ENCODE measurements at places on chromosomes 13 and 19.

DNA sequence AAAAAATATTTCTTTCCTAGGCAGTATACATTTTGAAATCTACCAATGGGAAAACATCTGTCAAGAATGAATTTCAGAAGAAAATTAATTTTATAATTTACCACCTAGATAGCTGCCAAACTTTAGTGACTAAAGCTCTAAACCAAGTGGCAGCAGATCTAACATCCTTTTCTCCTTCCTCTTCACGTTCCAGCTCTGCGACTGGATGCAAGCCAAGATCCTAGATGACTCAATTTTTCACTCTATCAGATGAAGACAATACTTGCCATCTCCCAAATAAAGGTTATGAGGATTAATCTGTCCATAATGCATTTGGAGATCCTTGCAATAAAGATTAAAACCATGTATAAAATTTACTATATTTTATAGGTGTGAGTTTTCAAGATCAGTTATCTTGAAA is 66.7 kb upstream of the MIR17HG start:
- DNase-seq: no peak

DNA sequence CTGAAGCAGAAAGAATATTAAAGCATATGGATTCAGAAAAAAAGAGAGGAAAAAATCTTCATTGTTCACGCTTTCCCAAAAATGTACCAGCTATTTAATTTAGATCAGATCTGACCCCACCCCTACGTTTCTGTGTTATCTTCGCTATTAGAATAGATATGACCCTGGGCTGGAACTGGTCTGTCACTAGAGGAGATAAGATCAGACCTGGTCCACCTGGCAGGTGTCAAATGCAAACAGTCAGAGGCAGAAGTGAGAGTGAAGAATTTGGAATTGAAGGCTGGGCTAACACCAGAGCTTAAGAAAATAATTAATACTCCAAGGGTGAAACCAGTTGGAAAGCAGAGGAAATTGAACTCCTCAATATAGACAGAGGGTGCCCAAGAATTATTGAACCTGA is 30.0 kb upstream of the MBNL2 start:
- DNase-seq: no peak

GRCh38 chr13:91106565-91106964 is 240.9 kb upstream of the MIR17HG start:
- no peak for DNase-seq

DNA sequence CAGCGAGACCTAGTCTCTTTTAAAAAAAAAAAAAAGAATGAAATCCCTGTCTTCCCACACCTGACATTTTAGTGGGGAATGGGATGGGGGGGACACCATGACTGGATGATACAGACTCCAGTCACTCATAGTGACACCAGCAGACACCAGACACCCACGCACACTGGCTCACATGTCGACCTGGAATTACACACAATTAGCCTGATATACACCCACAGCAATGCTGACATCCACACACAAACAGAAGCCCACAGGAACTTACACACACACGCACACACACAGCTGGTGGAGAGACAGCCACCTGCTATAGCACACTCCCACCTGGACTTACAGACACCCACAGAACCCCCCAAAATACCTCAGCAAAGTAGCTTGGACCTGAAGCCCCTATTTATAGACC is 8.3 kb upstream of the NANOS3 start:
- DNase-seq: no peak

DNA sequence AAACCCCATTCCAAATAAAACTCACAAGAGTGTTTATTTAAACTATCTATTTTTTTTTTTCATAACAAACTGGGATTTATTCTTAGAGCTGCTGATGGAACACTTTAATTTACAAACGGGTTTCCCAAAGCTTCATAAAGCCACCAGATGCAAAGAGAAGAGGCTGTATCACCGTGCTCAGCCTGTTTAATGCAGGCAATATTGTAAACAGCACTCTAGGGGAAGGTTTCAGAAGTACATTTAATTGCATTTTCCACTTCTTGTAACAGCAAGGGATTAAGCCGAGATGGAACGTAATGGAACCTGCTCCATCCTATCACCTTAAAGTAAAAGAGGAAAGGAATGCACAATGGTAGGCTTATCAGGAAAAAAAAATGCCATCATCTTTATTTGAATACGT is 550.6 kb upstream of the ARGLU1 start:
- DNase-seq: no peak

GRCh38 chr19:29364224-29364726 is 151.3 kb upstream of the UQCRFS1 start:
- no peak for DNase-seq

DNA sequence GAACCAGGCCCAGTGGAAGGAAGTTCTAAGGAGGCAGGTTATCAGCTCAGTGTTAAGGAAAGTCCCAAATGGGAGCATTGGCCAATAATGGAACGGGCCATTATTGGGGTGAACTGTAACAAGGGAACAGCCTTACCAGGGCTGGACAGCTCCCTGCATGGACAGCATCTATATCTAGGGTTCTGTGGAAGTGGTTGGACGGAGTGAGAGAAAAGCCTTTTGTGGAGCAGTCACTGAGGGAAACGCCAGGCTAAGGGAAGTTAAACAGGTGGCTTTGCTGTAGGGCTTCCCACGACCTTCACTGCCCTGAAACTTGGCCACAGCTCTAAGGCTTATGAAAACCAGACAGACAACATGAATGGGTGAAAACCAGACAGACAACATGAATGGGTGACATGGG is 17.0 kb downstream of the POU2F2 start:
- DNase-seq: no peak

- DNase-seq: no peak
Measured at GRCh38 chr19:2629491-2630351, 72.8 kb downstream of the GNG7 start.

DNA sequence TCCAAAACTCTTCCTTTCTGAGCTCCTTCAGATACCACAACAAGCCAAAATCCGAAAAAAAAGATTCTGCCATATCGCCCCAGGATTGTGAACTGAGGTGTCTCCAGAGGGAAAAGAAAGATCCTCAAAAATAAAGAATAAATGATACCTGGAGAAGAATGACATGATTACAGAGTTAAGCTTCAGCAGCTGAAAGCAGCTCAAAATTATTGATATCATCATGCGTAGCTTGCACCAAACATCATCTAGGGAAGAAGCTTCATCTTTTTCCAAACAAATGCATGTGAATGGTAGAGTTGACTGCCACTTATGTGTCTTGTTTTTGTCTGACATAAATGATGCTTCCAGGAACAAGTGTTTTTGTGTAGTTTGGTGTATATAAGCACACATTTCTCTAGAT is at the start of gene NLRP9:
NLRP9 (minus strand) TSS at position 101 of the 400 bp plus-strand sequence; CDS start at position 73, 28 bp downstream.
- DNase-seq: no peak

GRCh38 chr13:32225481-32225931 is 89.7 kb downstream of the ZAR1L start:
- no peak for DNase-seq

GRCh38 chr19:13015361-13016223 is 20.3 kb downstream of the NFIX start:
- DNase-seq: no peak

DNA sequence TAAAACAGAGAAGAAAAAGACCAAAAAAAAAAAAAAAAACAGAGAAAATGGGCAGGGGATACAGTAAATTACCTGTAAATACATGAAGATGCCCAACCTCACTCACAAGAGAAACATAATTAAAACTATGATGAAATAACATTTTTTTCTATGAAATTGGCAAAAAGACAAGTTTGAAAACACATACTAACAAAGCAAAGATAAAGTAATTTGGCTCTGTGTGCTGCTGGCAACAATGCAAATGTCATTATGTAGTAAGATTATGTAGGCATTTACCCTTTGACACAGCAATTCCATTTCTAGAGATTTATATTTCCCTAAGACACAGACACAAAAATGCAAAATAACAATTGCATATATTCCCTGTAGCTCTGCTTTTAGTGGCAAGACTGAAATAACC is 20.2 kb downstream of the ZC3H13 start:
- no peak for DNase-seq

- DNase-seq: no peak
Measured at GRCh38 chr19:1009041-1009980, 9.1 kb downstream of the GRIN3B start.

DNA sequence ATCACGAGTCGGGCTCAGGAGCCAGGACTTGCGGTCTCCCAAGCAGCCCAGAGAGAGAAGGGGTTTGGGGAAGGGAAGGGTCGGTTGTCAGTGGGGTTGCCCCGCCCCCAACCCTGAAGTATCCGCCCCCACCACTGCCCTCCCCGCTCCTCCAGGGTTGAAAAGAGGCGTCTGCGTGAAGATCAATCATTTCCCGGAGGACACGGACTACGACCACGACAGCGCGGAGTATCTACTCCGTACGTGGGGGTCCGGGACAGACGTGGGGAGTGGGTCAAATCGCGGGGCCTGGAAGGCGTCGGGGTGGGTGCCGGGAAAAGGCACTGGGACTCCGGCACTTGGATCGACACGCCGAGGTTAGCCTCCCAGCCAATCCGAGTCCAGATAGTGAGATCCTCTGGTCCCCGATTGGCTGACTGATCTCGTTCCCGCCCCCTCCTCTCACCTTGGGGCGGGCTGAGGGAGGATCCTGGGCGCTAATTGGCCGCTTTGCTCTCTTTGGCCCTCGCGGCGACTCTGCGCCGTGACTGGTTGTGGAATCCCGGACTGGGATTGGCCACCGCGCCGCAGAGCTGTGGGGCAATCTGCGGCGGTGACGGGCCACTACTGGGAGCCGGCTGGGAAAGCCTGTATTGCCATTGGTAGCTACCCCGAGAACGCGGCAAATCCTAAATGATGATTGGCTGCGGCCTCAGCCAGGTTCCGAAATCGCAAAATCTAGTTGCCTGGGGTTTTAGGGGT is 13.3 kb upstream of the CACNG6 start:
- no peak for DNase-seq

- DNase-seq: no peak
Measured at GRCh38 chr13:76446191-76446590, 440.0 kb downstream of the KCTD12 start.

DNA sequence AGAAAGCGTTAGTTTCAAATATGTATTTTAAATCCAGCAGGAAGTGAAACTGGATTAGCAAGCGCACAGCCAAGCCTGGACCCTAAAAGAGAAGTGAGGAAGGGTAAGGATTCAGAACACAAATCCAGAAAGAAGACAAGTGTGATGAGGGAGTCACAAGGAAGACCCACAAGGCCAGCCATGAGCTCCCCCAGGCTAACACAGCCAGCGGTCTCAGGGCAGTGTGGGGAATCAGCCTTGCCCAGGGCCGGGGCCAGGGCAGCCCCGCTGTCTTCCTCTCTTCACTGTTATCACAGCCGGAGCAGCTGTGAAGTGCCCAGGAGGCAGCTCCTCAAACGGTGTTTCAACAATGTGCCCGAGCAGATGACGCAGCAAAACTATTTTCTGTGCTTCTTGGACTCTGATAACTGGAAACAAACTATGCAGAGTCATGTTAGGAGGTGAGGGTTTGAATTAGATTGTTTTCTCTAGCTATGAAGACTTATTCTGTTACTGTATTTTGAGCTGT is 12.2 kb upstream of the CDC16 start:
- no peak for DNase-seq

- no peak for DNase-seq
Measured at GRCh38 chr13:44622261-44622660, 46.1 kb upstream of the TSC22D1 start.

- no peak for DNase-seq
Measured at GRCh38 chr19:9528757-9529336, 9.6 kb downstream of the ZNF426 start.

DNA sequence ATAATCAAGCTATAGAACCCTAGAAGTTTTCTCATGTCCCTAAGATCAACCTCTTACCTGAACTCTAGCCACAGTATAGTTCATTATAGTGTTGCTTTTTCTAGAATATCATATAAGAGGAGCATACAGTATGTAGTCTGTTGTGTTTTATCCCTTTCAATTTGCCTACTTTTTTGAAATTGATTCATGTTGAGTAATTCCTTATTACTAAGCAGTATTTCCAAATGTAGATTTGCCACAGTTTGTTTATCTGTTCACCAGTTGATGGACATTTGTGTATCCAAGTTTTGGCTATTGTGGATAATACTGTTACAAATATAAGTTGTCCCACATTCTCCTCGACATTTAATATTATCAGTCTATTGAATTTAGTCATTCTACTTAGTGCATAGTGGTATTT is 138.0 kb downstream of the LMO7 start:
- no peak for DNase-seq

- no peak for DNase-seq
Measured at GRCh38 chr19:48524221-48524620, 12.6 kb upstream of the LMTK3 start.
